ENCODE measurements at places on chromosomes 16 and 17. TPM values are rescaled to one million over a fixed set of nuclear protein-coding genes. Genes with fewer than 3 reads are reported as not detected.

Gene ITGB4
- total RNA-seq: 1.5 TPM

GRCh38 chr16:30069611-30070462 is 4.3 kb downstream of the ALDOA start:
- H3K27ac ChIP-seq: no peak overlapping the region
- H3K27me3 ChIP-seq: no peaks in the 10 kb centered on the region
- H3K4me3 ChIP-seq: no peak overlapping the region
- H3K36me3 ChIP-seq: peaks cover 55% of the 10 kb centered on the region
- peaks cover 46% of the 10 kb centered on the region for H3K4me1 ChIP-seq
- no peak for DNase-seq

- no peak overlapping the region for H3K4me3 ChIP-seq
- H3K4me1 ChIP-seq: no peaks in the 10 kb centered on the region
- DNase-seq: no peak
- no peaks in the 10 kb centered on the region for H3K27me3 ChIP-seq
Measured at GRCh38 chr16:51237861-51238378, 86.8 kb upstream of the SALL1 start.

Gene MYOCD
- total RNA-seq: not detected

DNA sequence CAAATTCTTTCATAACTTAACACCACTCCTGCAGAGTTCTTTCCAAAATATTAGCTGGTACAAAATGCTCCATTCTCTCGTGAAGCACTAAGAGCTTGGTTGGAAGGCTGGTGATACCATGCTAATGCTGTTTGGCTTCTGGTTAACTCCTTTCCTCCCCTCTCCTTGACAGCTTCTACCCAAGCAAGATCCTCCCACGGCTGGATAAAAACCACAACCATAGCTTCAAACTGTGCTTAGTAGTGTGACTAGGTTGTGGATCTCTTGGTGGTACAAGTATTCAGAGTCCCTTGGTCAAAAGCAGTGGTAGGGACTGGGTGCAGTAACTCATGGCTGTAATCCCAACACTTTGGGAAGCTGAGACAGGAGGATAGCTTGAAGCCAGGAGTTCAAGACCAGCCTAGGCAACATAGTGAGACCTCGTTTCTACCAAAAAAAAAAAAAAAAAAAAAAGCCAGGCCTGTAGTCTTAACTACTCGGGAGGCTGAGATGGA is 2.3 kb downstream of the PHAF1 start:
- no peak overlapping the region for H3K27ac ChIP-seq
- peaks cover 3% of the 10 kb centered on the region for H3K27me3 ChIP-seq
- DNase-seq: no peak
- peaks cover 3% of the 10 kb centered on the region for H3K36me3 ChIP-seq
- H3K4me1 ChIP-seq: peaks cover 24% of the 10 kb centered on the region

Gene FOXC2
- not detected for total RNA-seq

- H3K4me1 ChIP-seq: peaks cover 30% of the 10 kb centered on the region
- no peak overlapping the region for H3K4me3 ChIP-seq
- DNase-seq: no peak
- H3K36me3 ChIP-seq: no peaks in the 10 kb centered on the region
Measured at GRCh38 chr16:53061256-53061655, 6.5 kb downstream of the CHD9 start.

DNA sequence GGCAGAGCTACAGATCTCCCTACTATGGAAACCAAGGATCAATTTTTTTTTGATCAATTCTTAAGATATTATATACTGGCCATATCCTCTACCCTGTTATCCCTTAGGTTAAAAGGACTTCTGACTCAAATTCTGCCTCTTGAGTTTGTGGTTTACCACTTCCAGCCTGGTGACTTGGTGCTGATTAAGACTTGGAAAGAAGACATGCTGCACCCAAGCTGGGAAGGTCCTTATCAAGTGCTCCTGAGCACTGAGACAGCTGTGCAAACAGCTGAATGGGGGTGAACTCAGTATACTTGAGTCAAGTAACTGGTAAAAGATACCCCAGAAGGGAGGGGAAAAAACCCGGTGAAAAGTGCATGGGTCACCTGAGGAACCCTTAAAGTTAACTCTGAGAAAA is 20.5 kb upstream of the SPACA3 start:
- no peaks in the 10 kb centered on the region for H3K36me3 ChIP-seq
- H3K27me3 ChIP-seq: no peaks in the 10 kb centered on the region
- no peak overlapping the region for H3K4me3 ChIP-seq
- DNase-seq: no peak

- no peak overlapping the region for H3K4me3 ChIP-seq
- H3K27me3 ChIP-seq: no peaks in the 10 kb centered on the region
- no peak for DNase-seq
- peaks cover 16% of the 10 kb centered on the region for H3K4me1 ChIP-seq
Measured at GRCh38 chr16:12011565-12011964, 35.0 kb downstream of the SNX29 start.

Gene CDH16
- total RNA-seq: not detected

- H3K27me3 ChIP-seq: peaks cover 47% of the 10 kb centered on the region
- no peaks in the 10 kb centered on the region for H3K36me3 ChIP-seq
Measured at GRCh38 chr17:79420318-79421243, 190.3 kb downstream of the RBFOX3 start.

Gene KCNH6
- total RNA-seq: not detected

Gene ERI2
- total RNA-seq: 2.3 TPM

- no peak overlapping the region for H3K27ac ChIP-seq
- peaks cover 22% of the 10 kb centered on the region for H3K36me3 ChIP-seq
- H3K27me3 ChIP-seq: no peaks in the 10 kb centered on the region
Measured at GRCh38 chr16:53309457-53309856, 124.8 kb upstream of the RBL2 start.

DNA sequence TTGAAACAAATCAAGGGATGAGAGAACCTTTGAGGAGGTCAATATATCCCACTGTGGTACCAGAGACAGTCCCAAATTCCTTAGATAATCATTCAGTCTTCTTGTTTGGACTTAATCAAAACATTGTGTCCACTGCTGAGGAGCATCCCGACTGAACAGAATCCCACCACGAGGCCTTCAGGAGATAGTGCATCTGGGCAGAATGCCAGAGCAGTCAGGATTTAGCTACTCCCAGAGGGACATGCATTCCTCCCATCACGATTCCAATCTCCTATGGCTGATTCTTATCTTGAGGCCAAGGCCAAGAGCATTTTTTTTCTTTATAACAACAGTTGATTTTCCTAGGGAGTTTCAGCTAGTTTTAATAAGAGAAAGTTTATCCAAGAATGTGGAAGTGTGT is 87.4 kb upstream of the COX10 start:
- no peaks in the 10 kb centered on the region for H3K27me3 ChIP-seq
- no peak overlapping the region for H3K27ac ChIP-seq
- no peak for DNase-seq
- H3K4me3 ChIP-seq: no peak overlapping the region

DNA sequence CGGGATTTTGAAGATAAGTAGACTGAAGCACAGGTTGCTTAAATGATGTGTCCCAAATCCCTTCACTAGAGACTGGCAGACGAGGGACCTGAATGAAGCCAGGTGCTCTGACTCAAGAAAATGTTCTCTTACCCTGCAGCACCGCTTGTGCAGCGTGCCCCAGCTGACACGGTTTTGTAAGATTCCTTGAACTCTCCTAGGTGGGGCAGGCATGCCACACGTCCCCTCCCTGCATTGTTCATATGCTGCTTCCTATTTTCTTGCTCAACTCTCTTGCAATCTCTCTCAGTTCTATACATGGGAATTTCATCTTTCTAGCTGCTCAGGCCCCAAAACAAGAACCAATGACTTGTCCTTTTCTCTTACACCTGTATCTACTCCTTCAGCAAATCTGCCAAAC is 22.1 kb upstream of the HNF1B start:
- no peak overlapping the region for H3K4me3 ChIP-seq
- no peak for DNase-seq
- H3K27me3 ChIP-seq: peaks cover 31% of the 10 kb centered on the region
- H3K4me1 ChIP-seq: peaks cover 5% of the 10 kb centered on the region
- no peaks in the 10 kb centered on the region for H3K36me3 ChIP-seq

Gene RTN4RL1
- 0.43 TPM for total RNA-seq

Gene CACNA1H
- total RNA-seq: 4.8 TPM

Gene TMEM238L
- total RNA-seq: not detected

GRCh38 chr17:79019261-79019631 is 4.7 kb upstream of the C1QTNF1 start:
- no peak for DNase-seq
- H3K36me3 ChIP-seq: no peaks in the 10 kb centered on the region

Gene CASKIN2
- 0.33 TPM for total RNA-seq

Gene WNK4
- not detected for total RNA-seq

- no peaks in the 10 kb centered on the region for H3K27me3 ChIP-seq
- no peak overlapping the region for H3K27ac ChIP-seq
Measured at GRCh38 chr17:40857535-40857934, 9.5 kb downstream of the KRT12 start.

Gene FADS6
- total RNA-seq: not detected

Gene NAA60
- 55.6 TPM for total RNA-seq

DNA sequence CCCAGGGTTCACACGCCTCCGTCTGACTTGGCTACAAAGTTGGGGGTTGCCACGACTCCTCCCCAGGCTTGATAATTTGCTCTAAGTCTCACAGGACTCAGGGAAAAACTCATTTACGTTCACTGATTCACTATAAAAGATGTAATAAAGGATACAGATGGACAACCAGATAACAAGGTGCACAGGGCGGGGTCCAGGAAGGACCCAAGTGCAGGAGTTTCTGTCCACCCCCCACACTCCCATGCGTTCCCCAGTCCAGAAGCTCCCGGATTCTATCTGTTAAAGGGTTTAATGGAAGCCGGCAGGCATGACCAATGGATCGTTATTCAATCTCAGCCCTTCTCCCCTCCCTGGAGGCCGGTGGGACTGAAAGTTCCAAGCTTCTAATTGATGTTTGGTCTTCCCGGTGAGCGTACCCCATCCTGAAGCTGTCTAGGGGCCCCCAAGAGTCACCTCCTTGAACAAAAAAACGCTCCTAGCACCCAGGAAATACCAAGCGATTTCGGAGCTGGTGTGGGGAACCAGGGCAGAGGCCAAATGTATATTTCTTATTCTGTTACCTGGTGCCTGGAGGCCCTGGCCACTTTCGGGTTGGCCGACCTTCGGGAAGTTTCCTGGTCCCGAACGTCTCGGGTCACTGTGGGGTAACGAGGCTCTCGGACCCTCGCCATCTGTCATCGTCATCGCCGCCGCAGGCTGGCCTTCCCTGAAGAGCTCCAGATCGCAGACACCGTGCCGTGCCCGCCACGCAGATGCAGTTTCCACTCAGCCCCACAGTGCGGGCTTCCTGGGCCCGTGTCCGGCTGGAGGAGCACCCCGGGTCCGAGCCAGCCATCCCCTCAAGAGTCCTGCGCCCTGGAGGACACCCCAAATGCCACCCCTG is 13.5 kb upstream of the METRNL start:
- peaks cover 13% of the 10 kb centered on the region for H3K27me3 ChIP-seq
- no peak overlapping the region for H3K27ac ChIP-seq
- no peaks in the 10 kb centered on the region for H3K36me3 ChIP-seq
- H3K4me1 ChIP-seq: peaks cover 23% of the 10 kb centered on the region
- H3K4me3 ChIP-seq: no peak overlapping the region

Gene NUPR1
- total RNA-seq: 0.99 TPM

DNA sequence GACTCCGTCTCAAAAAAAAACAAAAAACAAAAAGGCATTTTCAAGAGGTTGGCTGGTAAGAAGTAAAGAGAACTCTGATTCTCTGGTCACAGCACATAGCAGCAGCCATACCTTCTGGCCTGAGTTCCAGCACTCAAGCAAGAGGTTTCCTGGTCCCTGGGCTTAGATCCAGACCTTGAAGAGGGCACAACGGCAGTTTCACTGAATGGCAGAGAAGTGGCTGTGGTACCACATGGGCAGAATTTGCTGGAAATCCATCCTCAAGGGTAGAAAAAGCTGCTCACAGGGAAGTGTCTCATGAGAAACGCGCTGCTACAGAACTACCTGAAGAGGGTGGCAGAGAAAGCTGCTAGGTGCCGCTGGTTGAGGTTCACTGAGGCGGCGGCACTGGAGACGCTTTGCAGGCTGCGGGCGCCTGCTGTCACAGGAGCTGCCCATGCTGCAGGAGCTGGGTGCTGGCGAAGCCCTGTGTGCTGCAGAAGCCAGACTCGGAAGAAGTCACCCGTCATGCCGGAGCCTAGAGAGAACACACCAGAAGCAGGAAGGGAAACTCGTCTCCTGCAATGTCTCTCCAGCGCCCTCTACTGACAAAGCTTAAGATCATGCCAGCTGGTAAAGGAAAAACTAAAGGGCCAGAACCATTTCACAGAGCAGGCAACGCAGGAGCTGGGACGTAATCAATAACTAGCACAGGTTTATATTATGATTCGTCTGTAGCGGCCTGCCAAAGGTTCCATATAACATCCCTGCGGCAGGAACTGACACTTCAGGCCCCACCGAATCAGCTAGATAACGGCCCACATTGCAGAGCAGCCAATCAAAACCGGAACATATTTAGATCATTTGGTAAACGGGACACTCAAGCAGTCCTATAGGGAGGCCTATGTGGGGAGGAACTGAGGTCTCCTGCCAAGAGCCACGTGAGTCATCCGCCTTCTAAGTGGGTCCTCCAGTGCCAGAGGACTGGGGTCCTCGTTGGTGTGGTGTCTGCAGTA is 5.4 kb upstream of the ZNF213 start:
- peaks cover 25% of the 10 kb centered on the region for H3K4me1 ChIP-seq
- peak overlapping the region; percentile 90 for H3K4me3 ChIP-seq
- peak overlapping the region; percentile 1 for H3K27ac ChIP-seq
- peak; percentile 67 for DNase-seq

Gene C16orf92
- not detected for total RNA-seq

Gene TEKT5
- not detected for total RNA-seq

DNA sequence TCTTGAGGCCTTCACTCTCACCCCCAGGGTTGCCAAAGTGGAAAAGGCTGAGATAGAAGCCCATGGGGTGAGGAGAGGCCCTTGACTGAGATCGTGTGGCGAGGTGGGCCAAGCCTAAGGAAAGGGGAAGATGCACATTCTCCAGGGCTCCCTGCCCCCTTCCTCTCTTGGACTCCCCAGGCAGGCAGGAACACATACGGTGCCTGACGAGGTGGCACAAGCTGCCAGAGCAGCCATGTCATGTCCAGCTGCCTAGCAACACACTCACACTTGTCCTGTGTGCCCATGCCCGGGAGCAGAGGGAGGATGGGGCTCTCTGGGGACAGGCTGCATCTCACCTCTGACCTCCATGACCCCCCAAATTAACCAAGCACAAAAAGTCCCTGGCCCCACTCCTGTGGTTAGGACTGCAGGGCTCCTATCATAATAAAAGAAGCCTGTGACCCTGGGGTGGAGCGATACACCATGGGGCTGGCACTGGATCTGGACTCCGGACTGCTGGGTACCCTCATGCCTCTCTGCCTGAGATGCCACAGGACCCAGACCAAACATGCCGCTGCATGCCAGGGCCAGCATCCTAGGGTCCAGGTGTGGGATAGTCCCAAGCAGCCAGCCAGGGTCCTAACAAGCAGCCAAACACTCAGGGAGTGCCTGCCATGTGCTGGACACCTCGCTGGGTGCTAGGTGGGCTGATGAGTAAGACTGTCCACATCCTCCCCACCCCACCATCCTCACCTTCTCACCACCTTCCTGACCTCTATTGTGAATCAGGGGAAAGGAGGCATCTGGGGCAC is 2.6 kb downstream of the GIT1 start:
- H3K27me3 ChIP-seq: no peaks in the 10 kb centered on the region
- H3K36me3 ChIP-seq: peaks cover 6% of the 10 kb centered on the region
- H3K4me1 ChIP-seq: peaks cover 70% of the 10 kb centered on the region

GRCh38 chr16:20846030-20846429 is 39.7 kb downstream of the REXO5 start:
- no peaks in the 10 kb centered on the region for H3K36me3 ChIP-seq
- peaks cover 15% of the 10 kb centered on the region for H3K4me1 ChIP-seq
- no peaks in the 10 kb centered on the region for H3K27me3 ChIP-seq
- no peak overlapping the region for H3K27ac ChIP-seq
- H3K4me3 ChIP-seq: no peak overlapping the region

Data from T-cell (primary cell).